ENCODE measurements at places on chromosomes 3 and 15.

- no peaks in the 10 kb centered on the region for H3K27me3 ChIP-seq
- no peaks in the 10 kb centered on the region for H3K4me1 ChIP-seq
- DNase-seq: no peak
- H3K27ac ChIP-seq: no peak overlapping the region
- no peaks in the 10 kb centered on the region for H3K36me3 ChIP-seq
Measured at GRCh38 chr3:104596551-104596950, 770.2 kb upstream of the ALCAM start.

DNA sequence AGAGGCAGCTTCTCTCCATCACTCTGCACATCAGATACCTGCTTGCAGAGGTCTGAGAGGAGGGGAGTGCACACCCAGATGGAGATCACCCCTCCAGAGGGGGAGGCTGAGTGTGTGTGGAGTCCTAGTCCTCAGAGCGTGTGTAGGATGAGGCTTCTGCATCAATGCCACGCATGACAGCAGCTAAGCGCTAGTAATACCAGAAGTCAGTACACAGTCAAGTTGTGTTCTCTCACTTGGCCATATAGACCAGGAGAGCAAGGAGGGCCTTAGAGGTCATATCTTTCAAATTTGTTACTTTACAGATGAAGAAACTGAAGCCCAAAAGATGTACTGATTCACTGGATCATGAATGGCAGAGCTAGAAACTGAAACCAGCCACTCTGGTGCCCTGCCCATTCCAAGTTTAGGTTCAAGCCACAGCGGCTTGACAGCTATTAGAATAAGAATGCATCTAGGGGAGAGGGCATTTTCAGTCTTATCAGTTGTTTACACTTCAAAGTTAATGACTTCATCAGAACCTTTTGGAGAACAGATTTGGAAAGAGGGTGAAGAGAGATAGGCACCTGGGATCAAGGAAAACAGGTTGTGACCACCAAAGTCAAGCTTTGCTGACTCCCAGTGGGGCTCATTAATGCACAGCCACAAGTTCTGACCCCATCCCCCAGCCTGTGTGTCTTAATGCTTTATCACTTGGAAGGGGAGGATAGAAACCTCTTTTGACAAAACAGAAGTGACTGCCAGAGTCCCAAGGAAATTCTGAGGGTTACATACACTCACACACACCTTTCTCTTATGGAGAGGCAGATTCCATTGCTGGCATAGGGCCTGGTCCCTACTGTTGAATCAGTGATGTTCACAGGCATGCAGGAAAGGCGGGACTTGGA lies 310.3 kb downstream of the CHST2 start:
- H3K36me3 ChIP-seq: peaks cover 2% of the 10 kb centered on the region
- DNase-seq: no peak
- no peaks in the 10 kb centered on the region for H3K4me1 ChIP-seq
- no peak overlapping the region for H3K4me3 ChIP-seq

DNA sequence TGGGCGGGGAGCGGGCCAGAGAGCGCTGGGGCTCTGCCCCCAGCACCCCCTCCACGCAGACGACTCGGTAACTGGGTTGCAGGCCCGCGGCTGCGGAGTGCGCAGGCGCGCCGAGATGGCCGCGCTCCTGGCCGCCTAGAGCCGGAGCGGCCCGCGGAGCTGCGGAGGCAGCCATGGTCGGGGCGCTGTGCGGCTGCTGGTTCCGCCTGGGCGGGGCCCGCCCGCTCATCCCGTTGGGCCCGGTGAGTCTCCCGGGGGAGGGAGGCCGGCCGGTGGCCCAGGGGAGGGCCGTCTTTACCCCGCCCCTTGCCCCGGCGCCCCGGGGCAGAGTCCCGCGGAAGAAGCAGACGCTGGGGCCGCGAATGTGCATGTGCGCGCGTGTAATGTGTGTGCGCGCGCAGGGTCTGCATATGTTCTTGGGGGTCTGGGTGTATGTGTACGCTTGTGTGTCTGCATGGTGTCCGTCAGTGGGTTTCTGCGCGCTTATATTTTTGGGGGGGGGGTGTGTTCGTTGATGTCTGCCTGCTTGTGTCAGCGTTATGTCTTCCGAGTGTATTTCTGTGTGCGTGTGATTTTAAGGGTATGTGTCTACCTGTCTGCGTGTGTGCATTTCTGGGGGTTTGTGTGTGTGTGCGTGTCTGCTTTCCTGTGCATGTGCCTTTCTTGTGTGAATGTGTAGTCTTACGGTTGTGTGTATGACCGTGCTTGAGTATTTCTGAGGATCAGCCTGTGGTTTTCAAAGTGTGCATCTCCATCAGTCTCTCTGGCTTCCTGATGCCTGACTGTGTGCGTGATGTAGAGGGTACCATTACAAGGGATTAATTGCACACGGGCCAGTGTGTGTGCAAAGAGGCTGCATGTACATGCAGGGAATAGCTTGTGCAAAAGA lies at the start of gene ABHD14A:
TSS of gene ABHD14A (plus strand) at position 102 of the 889 bp plus-strand sequence. CDS start at position 174, 72 bp downstream.
- H3K4me1 ChIP-seq: peaks cover 29% of the 10 kb centered on the region
- H3K27ac ChIP-seq: peak within 1 kb of the TSS; percentile 94
- DNase-seq: peak; percentile 72
- H3K36me3 ChIP-seq: peaks cover 11% of the 10 kb centered on the region
- no peaks in the 10 kb centered on the region for H3K27me3 ChIP-seq

DNA sequence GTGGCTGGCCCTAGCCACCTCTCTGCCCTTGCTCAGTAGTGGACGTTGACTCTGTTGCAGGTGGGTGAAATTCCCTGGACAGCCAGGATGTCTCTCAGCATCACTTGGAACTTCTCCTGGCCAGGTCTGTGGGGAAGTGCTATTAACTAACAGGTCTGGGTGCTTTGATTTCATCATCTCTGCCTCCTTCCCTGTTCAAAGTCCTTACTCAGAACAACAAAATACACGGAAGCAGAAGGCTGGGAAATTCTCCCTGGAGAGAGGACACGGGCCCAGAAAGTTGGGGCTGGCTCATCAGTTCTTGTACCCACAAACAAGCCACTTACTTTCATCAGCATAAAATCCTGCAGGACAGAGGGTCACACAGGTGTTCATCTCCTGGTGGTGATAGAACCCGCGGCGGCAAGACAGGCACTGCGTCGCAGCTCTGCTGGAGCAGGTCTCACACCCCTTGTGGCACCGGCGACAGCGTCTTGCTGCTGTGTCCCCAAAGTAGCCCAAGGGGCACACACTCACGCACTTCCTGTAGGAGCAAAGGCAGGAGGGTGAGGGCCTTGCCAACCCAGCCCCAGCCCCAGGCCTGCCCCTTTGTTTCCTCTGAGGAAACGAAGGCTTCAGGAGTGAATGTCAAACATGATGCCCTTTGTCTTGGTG lies 29.6 kb upstream of the SNRPA1 start:
- peaks cover 6% of the 10 kb centered on the region for H3K36me3 ChIP-seq
- DNase-seq: no peak
- H3K27me3 ChIP-seq: peaks cover 61% of the 10 kb centered on the region
- no peak overlapping the region for H3K4me3 ChIP-seq
- H3K4me1 ChIP-seq: peaks cover 11% of the 10 kb centered on the region
- no peak overlapping the region for H3K27ac ChIP-seq

GRCh38 chr3:48601622-48601994 lies 6.5 kb upstream of the COL7A1 start:
- peaks cover 45% of the 10 kb centered on the region for H3K36me3 ChIP-seq
- H3K27ac ChIP-seq: no peak overlapping the region
- no peak overlapping the region for H3K4me3 ChIP-seq

- H3K27me3 ChIP-seq: no peaks in the 10 kb centered on the region
- H3K27ac ChIP-seq: peak overlapping the region; percentile 60
- H3K36me3 ChIP-seq: peaks cover 10% of the 10 kb centered on the region
- H3K4me3 ChIP-seq: no peak overlapping the region
- peak; percentile 58 for DNase-seq
- H3K4me1 ChIP-seq: peaks cover 9% of the 10 kb centered on the region
Measured at GRCh38 chr3:49703443-49703927, 14.1 kb downstream of the RNF123 start.

- peak overlapping the region; percentile 66 for H3K4me3 ChIP-seq
- DNase-seq: no peak
- H3K27me3 ChIP-seq: peaks cover 15% of the 10 kb centered on the region
Measured at GRCh38 chr3:186414735-186415419, 52.8 kb upstream of the DGKG start.

DNA sequence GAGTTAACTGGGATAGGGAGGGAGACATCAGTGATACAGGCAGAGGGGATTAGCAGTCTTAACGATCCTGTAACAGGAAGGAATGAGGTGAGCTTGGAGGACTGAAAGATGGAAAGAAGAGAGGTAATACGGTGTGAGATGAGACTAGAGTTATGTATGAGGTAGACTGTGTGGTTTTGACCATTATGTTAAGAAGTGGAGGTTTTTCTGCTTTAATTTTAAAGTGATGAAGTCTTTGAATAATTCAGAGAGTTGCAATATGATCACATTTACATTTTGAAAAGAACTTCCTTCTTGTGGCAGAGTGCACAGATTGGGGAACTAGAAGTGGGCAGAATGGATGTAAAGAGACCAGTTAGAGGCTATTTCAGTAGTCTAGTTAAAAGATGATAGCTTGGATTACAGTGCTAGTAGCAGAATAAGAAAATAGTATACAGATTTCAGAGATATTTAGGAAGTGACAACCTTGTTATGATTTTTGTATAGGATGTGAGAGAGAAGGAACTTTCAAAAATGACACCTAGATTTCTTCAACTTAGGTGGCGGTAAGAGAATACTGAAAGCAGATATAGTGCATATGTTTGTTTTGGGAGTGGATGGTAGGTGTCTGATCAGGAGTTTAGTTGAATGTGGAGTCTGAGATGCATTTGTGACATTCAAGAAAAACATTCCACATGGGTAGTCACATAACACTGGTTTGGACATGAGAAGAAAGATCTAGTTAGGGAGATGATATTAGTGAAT lies 40.5 kb downstream of the STT3B start:
- H3K27me3 ChIP-seq: no peaks in the 10 kb centered on the region
- no peak for DNase-seq
- H3K36me3 ChIP-seq: peaks cover 13% of the 10 kb centered on the region
- H3K27ac ChIP-seq: no peak overlapping the region
- peaks cover 48% of the 10 kb centered on the region for H3K4me1 ChIP-seq

DNA sequence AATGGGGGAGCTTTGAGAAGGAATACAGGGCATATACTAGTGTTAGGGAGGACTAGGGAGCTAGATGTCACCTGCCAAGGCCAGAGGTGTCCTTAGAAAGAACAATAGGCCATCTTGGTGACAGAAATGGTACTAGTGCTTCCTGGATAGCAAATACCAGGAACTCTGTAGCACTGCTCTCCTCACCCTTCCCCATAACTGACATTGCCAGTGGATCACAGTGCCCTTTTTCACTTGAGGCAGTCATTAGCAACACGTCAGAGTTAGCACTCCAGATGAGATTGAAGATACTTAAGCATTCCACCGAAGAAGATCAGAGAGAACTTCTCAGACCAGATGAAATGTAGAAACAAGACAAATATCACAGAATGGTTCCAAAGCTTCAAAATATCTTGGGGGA lies 103.1 kb upstream of the PDZRN3 start:
- no peak overlapping the region for H3K27ac ChIP-seq
- H3K4me1 ChIP-seq: no peaks in the 10 kb centered on the region
- no peak for DNase-seq
- H3K4me3 ChIP-seq: no peak overlapping the region

- H3K4me3 ChIP-seq: no peak overlapping the region
- H3K27ac ChIP-seq: no peak overlapping the region
- H3K4me1 ChIP-seq: peaks cover 33% of the 10 kb centered on the region
Measured at GRCh38 chr3:195366200-195366925, 76.5 kb downstream of the ACAP2 start.

DNA sequence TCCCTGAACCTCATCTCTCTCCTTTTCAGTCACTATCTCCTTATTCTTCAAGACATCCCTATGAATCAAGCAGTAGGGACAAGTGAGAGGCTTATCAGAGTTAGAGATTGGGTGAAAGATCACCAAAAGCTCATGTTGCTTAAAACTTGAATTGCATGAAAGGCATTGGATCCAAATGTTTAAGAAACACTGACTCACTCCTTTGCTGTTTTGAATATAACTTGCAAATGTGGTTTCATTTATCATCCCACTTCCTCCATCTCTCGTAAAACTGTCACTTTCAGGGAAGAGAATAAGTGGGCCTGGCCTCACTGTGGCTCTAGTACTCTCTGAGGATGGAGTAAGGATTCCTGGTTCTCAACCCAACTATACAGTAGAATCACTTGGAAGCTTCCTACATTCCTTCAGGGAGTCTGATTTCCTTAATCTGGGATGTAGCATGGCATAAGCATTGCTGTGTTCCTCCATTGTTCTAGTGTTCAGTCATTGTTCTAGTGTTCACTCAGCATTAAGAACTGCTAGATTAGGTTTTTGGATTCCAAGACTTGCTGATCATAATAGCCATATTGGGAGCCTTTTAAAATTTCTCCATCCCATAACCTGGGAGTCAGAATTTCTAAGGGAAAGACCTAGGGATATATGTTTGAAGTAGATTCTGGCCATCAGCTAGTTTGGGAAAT lies 171.8 kb downstream of the TMEM108 start:
- no peaks in the 10 kb centered on the region for H3K4me1 ChIP-seq
- H3K27ac ChIP-seq: no peak overlapping the region
- peaks cover 7% of the 10 kb centered on the region for H3K27me3 ChIP-seq
- DNase-seq: no peak
- no peak overlapping the region for H3K4me3 ChIP-seq

- H3K4me1 ChIP-seq: no peaks in the 10 kb centered on the region
- no peak overlapping the region for H3K27ac ChIP-seq
- H3K27me3 ChIP-seq: peaks cover 18% of the 10 kb centered on the region
- no peak for DNase-seq
- no peaks in the 10 kb centered on the region for H3K36me3 ChIP-seq
Measured at GRCh38 chr3:140822401-140823047, 119.1 kb upstream of the SLC25A36 start.

DNA sequence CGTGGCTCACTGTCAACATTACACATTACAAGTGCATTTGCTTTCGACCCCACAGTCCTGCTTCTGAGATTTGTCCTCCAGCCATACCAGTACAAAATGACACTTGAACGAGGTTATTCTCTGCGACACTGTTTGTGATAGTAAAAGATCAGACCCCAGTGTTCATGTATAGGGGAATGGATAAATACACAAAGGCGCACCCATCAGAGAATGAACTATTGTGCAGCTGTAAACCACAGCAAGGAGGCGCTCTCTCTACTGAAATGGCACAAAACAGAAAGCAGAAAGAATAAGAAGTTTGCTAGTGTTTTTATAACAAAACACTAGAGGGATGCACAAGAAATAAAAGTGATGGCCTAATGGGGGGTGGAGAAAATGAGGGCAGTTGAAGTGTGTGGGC lies 4.9 kb upstream of the CHSY1 start:
- peaks cover 12% of the 10 kb centered on the region for H3K27me3 ChIP-seq
- no peak overlapping the region for H3K27ac ChIP-seq
- peaks cover 11% of the 10 kb centered on the region for H3K36me3 ChIP-seq

Measured in effector memory CD8-positive, alpha-beta T cell (primary cell).